ENCODE measurements at places on chromosomes 11 and 22. TPM values are rescaled to one million over a fixed set of nuclear protein-coding genes. Genes with fewer than 3 reads are reported as not detected.

DNA sequence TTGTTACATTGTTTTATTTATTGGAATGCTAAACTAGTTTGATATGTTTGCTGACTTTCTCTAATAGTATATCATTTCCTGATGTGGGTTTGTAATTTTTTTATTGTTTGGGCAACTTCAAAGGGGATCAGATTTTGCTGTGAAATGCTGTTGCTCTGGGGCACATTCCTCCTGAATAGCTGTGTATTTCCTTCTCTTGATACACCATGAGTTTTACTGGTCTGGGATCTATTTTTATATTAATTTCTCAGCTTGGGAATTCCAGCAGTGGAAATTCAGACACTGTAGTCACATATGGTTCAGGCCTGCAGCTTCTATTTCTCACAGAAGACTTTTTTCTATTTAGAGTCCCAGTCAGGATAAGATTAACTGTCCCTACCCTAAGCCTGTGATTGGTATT, 58.9 kb downstream of the RPUSD4 start:
- peaks cover 7% of the 10 kb centered on the region for H3K4me1 ChIP-seq
- no peak for DNase-seq
- no peak overlapping the region for H3K4me3 ChIP-seq

GRCh38 chr11:66022401-66023185, 3.7 kb downstream of the CATSPER1 start:
- H3K36me3 ChIP-seq: no peaks in the 10 kb centered on the region
- H3K27me3 ChIP-seq: peaks cover 2% of the 10 kb centered on the region
- H3K27ac ChIP-seq: no peak overlapping the region
- peak overlapping the region; percentile 57 for H3K4me3 ChIP-seq

- no peak overlapping the region for H3K27ac ChIP-seq
- peaks cover 77% of the 10 kb centered on the region for H3K27me3 ChIP-seq
- H3K4me1 ChIP-seq: peaks cover 5% of the 10 kb centered on the region
Observed at GRCh38 chr22:19772422-19772672, 11.8 kb downstream of the TBX1 start.

DNA sequence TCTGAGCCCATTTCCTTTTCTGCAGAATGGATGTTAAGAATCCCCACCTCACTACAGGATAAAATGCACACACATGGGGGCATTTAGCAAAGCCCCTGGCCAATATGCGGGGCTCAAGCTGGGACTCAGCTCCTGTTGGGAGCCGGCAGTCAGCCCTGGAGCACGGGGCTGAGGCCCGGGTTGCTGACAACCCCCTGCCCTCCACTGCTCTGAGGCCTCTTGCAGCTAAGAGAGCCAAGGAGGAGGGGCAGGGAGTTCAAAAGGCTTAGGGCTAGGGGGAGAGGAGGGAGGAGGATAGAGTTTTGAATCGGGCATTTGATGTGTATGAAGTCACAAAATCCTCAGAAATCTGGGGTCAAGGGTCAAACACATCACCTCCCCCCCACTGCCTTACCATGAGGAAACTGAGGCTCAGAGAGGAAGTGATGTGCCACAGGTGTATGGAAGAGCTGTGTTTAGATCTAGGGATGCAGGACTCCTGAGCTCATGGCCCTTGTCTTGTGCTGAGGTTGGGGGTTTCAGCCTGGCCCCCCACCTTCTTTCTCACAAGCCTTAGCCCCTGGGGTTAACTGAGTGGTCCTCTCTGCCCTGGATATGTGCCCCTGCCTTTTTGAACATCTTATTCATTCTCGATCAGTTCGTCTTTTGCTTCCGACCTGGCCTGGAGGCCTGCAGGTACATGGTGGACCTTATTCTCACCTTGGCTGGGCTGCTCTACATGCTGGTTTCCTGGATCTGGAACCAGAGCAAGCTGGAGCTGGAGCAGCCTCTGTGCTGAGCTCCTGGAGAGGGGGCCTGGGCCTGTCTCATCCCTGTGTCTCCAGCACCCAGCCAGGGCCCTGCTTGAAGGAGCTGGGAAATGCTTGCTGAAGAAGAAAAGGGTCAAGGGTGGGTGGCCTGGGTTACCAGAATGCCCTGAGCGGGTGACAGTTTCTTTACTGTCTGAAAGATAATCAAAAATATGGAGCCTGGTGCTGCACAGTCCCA, 80.3 kb downstream of the LRRC32 start:
- H3K27ac ChIP-seq: no peak overlapping the region
- no peak for DNase-seq
- no peaks in the 10 kb centered on the region for H3K36me3 ChIP-seq

- peaks cover 40% of the 10 kb centered on the region for H3K4me1 ChIP-seq
- no peak overlapping the region for H3K4me3 ChIP-seq
- no peak for DNase-seq
- H3K27ac ChIP-seq: no peak overlapping the region
- H3K27me3 ChIP-seq: no peaks in the 10 kb centered on the region
Observed at GRCh38 chr11:121547574-121547973, 94.8 kb upstream of the SORL1-AS1 start.

DNA sequence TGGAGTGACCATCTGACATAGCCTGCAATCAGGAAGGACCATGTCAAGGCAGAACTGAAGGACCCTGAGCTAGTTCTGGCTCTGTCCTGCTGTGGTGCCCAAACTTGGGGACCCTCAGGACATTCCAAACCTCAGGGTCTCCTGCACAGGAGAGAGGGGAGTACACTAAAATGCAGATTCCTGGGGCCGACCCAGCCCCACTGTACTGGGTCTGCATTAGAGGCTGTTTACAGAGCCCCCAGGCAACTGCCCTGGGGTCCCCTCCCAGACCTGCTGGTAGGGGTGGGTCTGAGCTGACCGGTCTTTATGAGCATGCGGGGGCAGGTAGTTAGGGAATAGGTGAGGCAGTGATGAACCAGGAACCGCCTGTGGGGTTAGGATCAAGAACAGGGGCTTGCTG, 6.8 kb downstream of the TRPM5 start:
- H3K4me1 ChIP-seq: peaks cover 9% of the 10 kb centered on the region
- no peaks in the 10 kb centered on the region for H3K27me3 ChIP-seq
- H3K4me3 ChIP-seq: no peak overlapping the region
- DNase-seq: no peak
- H3K36me3 ChIP-seq: no peaks in the 10 kb centered on the region

The FOLH1 gene
- total RNA-seq: not detected

DNA sequence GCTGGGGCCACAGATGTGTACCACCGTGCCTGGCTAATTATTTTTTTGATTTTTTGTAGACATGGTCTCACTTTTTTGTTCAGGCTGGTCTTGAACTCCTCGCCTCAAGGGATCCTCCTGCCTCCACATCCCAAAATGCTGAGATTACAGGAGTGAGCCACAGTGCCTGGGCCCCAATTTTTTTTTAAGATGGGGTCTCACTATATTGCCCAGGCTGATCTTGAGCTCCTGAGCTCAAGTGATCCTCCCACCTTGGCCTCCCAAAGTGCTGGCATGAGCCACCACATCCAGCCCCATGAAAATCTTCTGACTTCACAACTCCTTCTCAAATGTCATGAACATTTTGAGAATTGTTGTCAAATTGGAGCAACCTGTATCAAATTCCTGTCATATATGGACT, 2.3 kb upstream of the ANKRD54 start:
- peaks cover 11% of the 10 kb centered on the region for H3K36me3 ChIP-seq
- no peaks in the 10 kb centered on the region for H3K27me3 ChIP-seq
- no peak for DNase-seq
- no peak overlapping the region for H3K27ac ChIP-seq
- peaks cover 49% of the 10 kb centered on the region for H3K4me1 ChIP-seq

DNA sequence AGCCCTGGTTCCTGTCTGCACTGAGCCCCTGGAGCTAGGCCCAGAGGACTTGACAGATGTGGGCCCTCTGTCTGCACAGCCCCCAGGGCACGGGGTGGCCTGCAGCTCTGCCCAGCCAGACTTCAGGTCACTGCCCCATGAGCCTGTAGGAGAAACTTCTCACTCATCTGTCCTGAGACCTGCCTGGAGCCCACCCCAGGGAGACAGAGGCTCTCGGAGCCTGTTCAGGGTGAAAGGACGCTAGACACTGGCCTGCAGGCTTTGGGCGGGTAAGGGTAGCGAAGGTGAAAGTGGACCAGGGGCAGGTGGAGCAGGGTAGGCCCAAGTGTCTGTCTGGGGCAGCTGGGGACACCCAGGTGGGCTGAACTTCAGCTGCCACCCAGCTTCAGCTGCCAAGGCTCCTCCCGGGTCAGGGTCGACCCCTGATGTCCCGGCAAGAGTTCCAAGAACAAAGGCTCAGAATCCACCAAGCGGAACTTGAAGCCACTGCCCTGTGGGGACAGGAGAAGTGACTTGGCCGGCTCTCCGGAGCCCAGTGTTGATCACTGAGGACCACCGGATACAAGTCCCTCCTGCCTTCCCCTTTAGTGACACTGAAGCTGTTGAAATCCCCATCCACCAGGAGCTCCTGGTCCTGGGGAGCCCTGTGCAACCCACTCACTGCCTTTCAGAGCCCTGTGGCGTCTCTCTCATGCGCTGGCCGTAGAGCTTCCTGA, 90.3 kb downstream of the KCNQ1 start:
- no peak overlapping the region for H3K4me3 ChIP-seq
- H3K36me3 ChIP-seq: no peaks in the 10 kb centered on the region
- no peaks in the 10 kb centered on the region for H3K27me3 ChIP-seq
- no peak for DNase-seq
- no peak overlapping the region for H3K27ac ChIP-seq

DNA sequence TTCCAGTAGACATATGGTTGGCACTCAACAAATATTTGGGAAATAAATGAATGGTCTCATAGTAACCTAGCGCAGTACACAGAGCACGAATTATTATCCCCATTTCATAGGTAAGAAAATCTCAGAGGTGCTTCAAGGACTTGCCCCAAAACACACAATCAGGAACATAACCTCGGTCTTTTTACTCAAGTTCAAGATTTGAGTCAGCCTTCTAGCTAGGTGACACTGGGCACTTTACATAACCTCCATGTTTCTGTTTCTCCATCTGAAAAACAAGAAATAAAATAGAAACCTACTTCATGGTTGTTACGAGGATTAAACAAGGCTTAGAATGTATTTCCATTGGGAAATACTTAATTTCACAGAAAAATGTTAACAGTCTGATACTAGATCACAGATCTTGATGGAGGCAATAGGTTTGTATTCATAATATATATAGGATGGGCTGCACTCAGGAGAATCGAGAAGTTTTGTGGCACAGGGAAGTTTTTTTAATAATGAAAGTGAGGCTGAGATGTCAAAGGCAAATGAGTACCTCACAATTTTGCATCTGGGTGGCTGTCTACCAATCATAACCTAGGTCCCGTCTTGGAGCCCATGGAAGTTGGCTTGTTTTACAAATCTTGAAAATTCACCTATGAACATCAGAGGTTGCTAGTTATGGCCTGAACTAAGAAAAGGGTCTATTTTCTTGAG, 147.4 kb upstream of the ZC3H12C start:
- no peak overlapping the region for H3K4me3 ChIP-seq
- H3K27me3 ChIP-seq: peaks cover 8% of the 10 kb centered on the region
- no peaks in the 10 kb centered on the region for H3K36me3 ChIP-seq
- peaks cover 11% of the 10 kb centered on the region for H3K4me1 ChIP-seq

- H3K27ac ChIP-seq: no peak overlapping the region
- no peaks in the 10 kb centered on the region for H3K27me3 ChIP-seq
- H3K4me1 ChIP-seq: no peaks in the 10 kb centered on the region
- H3K36me3 ChIP-seq: no peaks in the 10 kb centered on the region
Observed at GRCh38 chr11:80702264-80702663, 1261.4 kb upstream of the TENM4 start.

DNA sequence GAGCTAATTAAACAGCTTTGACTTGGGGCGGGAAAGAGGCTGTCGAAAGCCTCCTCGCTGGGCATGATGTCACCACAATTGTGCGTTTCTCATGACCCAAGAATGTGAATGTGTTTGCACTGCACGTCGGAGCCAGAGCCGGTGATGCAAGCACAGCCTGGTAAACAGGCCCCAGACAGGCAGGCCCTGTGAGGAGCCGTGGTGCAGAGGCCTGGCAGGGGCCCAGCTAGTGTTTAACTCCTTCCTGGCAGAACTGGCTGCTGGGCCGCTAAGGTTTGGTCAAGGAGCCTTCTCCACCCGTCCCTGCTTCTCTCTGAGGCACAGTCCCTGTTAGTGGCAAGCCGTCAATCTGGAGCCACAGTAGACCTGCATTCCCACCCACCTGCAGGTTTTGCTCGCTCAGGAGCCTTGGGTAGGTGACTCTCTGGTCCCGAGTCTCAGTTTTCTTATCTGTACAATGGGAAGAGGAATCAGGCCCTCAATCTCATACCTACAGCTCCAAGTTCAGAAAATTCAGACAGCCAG, 25.4 kb upstream of the SMTN start:
- H3K4me3 ChIP-seq: no peak overlapping the region
- H3K4me1 ChIP-seq: peaks cover 4% of the 10 kb centered on the region
- no peaks in the 10 kb centered on the region for H3K36me3 ChIP-seq
- no peak for DNase-seq

DNA sequence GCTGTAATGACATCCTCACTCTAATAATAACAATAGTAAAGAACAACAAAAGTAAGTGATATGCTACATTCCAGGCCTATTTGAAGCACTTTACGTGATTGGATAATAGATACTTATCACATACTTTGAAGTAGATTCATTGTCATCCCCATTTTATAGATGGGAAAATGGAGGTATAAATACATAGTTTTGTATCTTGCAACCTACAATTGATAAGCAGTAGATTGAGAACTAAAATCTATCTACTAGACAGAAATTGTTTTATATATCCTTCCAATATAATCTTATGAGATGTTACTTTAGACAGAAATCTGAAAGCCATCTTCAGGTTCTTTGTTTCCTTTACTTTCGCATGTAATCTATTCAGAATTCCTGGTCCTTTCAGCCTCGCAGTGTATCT, 104.6 kb upstream of the CD44 start:
- no peak overlapping the region for H3K4me3 ChIP-seq
- peaks cover 26% of the 10 kb centered on the region for H3K4me1 ChIP-seq
- no peak for DNase-seq
- H3K27me3 ChIP-seq: no peaks in the 10 kb centered on the region

DNA sequence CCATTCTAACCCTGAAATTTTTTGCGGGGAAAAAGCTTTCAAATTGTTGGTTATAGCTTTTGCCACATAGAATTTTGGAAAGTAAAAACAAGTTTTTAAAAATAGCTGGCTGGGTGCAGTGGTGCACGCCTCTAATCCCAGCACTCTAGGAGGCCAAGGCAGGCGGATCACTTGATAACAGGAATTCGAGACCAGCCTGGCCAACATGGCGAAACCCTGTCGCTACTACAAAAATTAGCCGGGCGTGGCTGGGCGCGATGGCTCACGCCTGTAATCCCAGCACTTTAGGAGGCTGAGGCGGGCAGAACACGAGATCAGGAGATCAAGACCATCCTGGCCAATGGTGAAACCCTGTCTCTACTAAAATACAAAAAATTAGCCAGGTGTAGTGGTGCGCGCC, 54.9 kb downstream of the TNRC6B start:
- H3K36me3 ChIP-seq: peaks cover 83% of the 10 kb centered on the region
- H3K27ac ChIP-seq: no peak overlapping the region
- H3K4me3 ChIP-seq: no peak overlapping the region
- H3K27me3 ChIP-seq: no peaks in the 10 kb centered on the region
